ENCODE measurements at places on chromosomes 12 and 14.

- DNase-seq = no peak
Measured at GRCh38 chr12:130573235-130573634, 142.9 kb downstream of the RIMBP2 start.

DNA sequence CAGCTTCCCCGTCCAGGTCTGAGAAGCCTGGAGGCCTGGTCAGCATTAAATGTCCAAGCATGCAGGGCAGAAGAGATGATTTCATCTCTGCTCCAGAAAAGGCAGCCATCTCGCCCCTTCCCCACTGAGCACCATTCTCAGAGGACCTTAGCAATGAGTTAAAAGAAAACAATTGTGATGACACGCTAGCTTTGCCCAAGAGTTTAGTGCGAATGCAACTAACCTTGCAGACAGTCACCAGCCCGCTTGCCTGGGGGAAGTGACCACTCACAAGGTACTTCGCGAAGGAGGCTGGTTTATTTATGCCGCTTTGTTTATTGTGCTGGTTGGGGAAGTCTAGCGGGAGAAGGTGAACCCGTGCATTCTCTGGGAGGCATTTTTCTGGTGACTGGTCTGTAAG is 170.7 kb downstream of the RBM19 start:
- DNase-seq = no peak

- no peak for DNase-seq
Measured at GRCh38 chr12:75419841-75420240, 29.0 kb downstream of the GLIPR1L2 start.

GRCh38 chr12:97075161-97075933 is 168.3 kb downstream of the NEDD1 start:
- DNase-seq = no peak

GRCh38 chr12:100164153-100164704 is 21.6 kb upstream of the BLTP3B start:
- DNase-seq = no peak

- no peak for DNase-seq
Measured at GRCh38 chr12:39835517-39836489, 216.2 kb upstream of the ABCD2 start.

DNA sequence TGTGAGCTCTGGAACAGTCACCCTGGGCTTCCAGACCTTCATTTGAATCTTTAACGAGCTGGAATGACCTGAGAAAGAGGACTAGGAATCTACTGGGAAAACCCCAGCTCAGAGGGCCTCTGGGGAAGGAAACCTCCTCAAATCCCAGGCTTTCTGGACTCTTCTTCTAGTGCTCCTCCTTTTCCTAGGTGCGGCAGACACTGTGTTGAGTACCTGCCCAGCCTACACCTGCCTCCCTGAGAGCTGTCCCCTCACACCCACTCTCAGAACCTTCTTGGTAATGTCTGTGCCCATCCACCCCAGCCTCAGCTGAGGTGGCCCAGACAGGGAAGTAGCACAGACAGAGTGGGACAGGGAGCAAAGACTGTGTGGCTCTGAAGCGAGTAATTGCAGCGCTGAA is 47.9 kb upstream of the TMEM263 start:
- DNase-seq = no peak

DNA sequence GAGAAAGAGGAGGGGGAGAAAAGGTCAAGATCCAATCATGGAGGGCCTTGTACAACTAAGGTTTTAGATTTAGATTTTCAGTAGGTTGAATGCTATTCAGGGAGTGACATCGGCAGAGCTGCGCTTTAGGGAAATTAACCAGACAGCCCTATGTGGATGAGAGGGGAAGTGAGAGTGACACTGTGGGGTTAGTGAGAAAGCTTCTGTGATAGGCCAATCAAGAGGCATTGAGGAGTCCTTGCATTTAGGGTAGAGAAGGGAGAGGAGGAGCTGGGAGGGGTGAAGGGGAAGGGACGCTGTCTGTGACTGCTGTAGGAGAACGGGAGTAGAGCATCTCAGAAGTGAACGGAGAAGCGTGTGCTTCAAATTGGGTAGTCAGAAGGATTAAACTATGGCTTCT is 3.4 kb downstream of the HSD17B6 start:
- peak; percentile 74 for DNase-seq
